ENCODE measurements at places on chromosomes 5 and 9.

GRCh38 chr5:21654-22233 is 70.2 kb upstream of the PLEKHG4B start:
- DNase-seq, result no peak

DNA sequence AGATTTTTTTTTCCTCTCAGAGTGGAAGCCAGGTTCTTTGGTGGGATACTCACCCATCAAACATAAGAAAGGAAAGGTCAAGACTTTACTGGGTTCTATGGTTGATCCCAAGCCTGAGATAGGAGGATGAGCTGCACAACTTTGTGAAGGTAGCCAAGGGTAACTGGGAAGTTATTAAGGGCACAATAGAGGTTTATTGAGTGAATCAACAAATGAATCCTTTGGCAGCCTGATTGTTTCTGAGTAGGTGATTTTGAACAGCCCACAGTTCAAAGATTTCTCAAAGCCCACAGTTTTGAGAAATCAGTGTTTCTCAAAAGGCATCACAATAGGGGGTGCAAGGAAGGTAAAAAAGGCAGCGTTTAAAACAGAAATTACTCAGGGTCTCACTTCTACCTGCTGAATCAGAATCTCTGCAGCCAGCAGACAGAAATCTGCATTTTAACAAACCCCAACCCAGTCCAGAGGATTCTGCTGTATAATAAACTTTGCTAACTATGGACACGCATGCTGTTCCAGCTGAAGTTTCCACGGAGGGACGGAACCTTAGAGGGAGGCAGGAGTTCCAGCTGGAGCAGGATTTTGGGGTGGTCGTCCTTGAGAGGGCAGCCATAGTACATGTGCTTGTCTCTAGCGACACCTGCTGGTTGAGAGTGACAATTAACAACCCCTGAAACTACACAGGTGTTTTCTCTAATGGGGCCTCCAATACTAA is 32.7 kb upstream of the FSD1L start:
- DNase-seq, result peak; percentile 68

DNA sequence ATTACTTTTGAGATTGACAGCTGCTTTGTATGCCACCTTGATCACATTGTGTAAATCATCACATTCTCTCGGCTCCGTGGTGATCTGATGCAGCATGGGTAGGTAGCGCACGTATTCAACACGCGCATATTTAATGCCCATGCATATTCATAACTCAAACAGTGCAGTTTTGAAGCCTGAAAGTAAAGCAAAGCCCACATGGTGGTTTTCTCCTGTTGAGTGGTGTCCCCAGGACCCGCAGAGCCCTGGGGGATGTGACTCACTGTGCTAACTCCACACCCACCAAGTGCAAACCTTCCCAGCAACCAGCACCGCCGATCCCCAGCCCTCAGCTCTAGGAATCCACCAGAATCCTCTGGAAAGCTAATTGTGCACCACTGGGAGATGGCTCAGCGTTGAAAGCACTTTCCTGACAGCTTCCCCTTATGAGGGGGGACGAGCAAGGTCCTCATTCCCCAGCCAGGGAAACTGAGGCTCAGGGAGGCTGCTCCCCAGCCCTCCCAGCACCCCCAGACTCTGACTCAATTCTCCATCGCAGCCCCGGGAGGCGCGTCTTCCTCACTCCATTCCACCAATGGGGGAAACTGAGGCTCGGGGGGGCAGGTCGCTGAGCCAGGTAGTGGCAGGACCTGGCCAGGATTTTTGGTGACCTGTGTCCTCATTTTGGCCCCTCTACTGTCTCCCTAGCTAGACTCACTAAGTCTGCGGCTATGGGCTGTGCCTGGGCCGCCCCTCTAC is 46.4 kb downstream of the SARDH start:
- DNase-seq, result peak; percentile 15

- DNase-seq, result no peak
These were observed 50.1 kb downstream of the PTTG1 start for GRCh38 chr5:160471761-160472160.

Measured in stimulated activated CD4-positive, alpha-beta T cell treated with anti-CD3 and anti-CD28 coated beads, Interleukin-4, amount 100 ng/mL, for 24 hours (primary cell).